ENCODE measurements at places on chromosomes 11 and 22. TPM values are rescaled to one million over a fixed set of nuclear protein-coding genes. Genes with fewer than 3 reads are reported as not detected.
A peak's percentile ranks its signal among the peaks of the same experiment; 100 is the strongest.

DNA sequence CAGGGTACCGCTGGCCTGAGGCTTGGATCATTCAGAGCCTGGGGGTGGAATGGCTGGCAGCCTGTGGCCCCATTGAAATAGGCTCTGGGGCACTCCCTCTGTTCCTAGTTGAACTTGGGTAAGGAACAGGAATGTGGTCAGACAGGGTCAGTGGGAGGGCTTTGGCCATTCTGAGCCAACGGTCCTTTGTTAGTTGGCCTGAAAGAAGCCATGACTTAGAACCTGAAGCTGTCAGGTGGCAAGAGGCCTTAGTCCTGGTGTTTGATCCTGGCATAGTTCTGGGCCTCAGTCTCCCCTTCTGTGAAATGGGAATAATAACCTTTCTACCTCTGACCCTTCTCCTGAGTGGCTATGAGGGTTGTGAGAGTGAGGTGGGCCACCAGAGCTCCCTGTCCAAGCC lies 8.3 kb downstream of the PGAP2 start:
- DNase-seq = no peak

DNA sequence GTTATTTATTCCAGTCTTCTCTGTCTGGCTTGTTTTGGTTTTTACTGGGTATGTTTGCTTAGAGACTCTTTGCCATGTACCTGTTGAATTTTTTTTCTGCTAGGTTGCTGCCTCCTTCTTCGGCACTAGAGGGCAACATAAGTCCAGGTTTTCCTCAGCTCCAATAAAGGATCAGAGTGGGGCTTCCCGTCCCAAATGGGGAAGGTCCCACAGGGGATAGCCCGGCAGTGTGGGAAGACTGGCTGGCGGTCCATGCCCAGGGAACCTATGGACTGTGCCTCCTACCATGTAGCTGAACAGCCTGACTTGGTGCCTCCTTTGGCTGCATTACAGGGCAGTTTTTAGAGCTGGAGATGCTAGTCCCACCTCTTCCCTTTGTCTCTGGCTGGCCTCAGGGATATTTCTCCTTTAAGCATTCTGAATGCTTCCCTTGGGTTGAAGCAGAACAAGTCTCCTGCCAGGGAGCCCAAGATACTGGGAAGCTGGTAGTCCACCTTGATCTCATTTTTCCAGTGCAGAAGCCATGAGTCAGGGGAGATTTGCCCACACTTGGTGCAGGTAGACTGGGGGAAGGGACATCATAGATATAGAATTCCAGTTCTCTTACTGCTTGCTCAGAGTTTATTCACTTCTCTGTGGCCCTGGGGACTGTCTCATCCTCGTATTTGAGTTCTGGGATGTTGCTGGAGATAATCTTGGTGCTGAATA lies 60.2 kb downstream of the BRD1 start:
- no peak for DNase-seq

DNA sequence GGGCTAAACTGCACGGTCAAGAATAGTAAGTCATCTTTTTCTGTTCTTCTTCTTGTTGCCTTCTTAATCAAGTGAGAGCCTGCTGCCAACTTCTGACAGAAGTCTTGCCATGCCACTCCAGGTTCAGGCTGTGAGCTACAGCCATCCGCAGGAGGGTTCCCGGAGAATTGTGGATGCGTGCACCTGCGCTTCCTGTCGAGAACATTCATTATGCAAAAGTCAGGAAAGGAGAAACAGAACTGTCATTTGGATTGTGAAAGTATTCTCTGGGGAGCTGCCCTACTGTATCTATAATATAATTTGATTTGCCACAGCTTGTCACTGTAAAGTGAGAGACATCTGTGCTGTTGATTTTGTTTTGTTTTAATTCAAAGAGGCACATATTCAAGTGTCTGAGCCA lies 12.3 kb downstream of the IL17RA start:
- DNase-seq = no peak

DNA sequence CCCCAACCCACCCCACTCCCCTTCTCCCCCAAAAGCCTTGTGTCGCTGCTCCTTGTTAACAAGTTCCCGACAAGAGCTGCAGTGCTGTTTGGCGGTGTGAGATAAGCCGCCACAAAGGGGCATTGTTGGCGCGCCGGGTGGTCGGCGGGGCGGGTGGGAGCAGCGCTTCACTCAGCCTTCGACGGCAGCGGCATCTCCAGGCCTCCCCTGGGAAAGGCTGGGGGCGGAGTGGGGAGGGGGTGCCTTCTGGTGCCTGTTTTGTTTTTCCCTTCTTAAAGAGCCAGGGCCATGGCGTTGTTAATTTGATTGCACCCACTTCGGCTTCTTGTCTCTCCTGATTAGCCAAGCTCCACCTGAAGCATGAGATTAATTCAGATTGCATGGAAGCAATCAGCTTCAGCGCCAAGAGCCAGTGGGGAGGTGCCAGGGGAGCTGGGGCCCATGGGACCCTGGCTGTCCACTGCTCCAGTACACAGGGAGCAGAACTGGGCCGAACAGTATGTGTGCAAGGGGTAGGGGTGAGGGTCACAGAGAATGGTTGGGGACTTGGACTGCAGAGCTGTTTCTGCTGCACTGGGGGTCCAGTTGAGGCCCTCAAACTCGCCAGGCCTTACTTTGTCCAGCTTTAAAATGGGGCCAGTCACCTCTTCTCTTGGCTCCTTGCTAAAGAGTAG lies 165.1 kb downstream of the CEP164 start:
- no peak for DNase-seq

The SSTR3 gene
- not detected for total RNA-seq

The ASCL2 gene
- not detected for total RNA-seq

GRCh38 chr11:113417428-113417827 lies 29.8 kb downstream of the ANKK1 start:
- DNase-seq = no peak

- DNase-seq = peak; percentile 17
These were observed 14.0 kb downstream of the IGLL1 start for GRCh38 chr22:23565915-23566704.

GRCh38 chr11:106958517-106959248 lies 59.6 kb downstream of the GUCY1A2 start:
- DNase-seq = no peak

DNA sequence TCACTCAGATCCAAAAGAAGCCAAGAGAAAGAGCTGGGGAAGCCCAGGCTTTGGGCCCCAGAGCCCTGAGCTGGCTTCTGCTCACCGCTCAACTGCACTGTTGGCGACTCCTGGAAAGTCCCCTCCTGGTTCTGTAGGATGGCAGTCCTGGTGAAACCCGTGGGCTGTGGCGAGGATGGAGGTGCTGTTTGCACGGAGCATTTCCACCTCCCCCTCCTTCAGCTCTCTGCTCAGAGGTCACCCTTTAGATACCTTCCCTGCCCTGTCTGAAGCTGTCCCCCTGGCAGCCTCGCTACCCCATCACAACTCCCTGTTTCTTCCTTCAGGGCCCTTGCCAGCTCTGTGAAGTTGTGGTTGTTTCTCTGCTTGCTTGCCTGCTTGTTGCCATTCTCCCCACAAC lies 97.8 kb downstream of the MYO18B start:
- no peak for DNase-seq

The ACR gene
- total RNA-seq = 0.59 TPM

GRCh38 chr11:68377389-68377795 lies 65.0 kb downstream of the LRP5 start:
- no peak for DNase-seq

DNA sequence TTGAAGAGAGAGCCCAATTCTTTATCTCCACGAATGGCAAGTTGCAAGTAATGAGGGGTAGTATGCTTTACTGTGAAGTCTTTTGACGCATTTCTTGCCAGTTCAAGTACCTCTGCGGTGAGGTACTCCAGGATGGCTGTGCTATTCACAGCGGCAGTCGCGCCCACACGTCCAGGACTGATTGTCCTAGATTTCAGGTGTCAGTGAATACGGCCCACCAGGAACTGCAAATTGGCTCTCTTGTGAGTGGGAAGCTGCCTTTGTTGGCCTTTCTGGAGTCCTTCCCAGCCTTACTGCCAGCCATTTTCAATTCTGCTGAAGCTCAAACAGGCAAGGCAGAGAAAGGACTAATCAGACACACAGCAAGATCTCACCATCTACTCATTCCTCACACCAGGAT lies 8.5 kb downstream of the PPFIA1 start:
- DNase-seq = no peak

- DNase-seq = no peak
These were observed 263.8 kb downstream of the LUZP2 start for GRCh38 chr11:24760681-24761080.

DNA sequence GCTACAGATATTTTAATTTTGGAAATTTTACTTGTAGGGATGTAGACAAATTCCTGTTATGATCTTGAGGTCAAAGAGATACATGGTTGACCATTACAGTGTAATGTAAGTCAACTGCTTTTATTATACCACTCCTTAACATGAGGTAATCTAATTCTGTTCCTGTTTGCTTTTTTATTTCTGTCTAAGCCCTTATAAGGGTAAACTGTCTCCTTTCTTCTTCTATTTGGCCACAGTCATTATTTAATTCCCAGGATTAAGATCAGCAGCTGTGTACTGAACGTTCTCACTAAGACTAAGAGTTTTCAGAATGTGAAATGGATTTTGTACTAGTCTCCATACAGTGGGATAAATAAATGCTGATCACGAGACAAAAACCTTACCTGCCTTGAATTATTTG lies 32.8 kb downstream of the C2CD3 start:
- no peak for DNase-seq

- DNase-seq = no peak
These were observed 781 bp downstream of the NECTIN1 start for GRCh38 chr11:119728211-119728626.

DNA sequence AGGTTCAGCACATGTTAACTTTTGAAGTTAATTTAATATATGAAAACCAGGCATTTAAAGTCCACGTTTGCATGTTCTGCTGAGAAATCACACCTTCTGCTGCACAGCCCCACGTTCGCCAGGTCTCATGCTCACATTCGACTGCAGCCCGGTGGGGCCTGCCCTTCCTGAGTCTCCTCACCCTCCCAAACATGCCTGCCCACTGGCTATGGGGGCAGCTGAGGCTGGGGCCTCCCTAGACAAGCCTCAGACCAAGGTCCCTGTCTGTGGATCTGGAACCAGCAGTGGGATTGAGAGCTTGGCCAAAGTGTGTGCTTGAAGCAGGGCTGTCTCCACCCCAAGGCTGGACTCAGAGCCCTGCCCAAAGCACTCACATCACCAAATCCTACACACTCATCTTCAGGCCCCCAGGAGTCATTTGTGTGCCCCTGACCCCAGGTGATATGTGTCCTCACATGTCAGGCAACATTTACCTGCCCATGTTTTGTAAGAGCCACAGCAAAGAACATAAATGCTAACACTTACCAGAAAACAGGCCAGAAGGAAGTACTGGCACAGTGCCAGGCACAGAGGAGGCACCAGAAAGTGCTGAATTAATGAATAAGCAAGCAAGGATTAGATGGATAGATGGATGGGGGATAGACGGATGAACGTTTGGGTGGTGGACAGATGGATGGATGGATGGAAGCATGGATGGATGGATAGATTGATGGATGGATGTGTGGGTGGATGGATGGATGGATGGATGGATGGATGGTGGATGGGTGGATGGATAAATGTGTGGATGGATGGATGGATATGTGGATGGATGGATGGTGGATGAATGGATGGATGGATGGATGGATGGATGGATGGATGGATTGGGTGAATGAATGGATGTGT lies 9.4 kb upstream of the FADD start:
- no peak for DNase-seq

GRCh38 chr11:5967708-5968107 lies 586 bp downstream of the OR56A5 start:
- no peak for DNase-seq

The GGTLC3 gene
- total RNA-seq = not detected

- DNase-seq = no peak
These were observed 15.8 kb downstream of the EPS8L2 start for GRCh38 chr11:721741-722345.

DNA sequence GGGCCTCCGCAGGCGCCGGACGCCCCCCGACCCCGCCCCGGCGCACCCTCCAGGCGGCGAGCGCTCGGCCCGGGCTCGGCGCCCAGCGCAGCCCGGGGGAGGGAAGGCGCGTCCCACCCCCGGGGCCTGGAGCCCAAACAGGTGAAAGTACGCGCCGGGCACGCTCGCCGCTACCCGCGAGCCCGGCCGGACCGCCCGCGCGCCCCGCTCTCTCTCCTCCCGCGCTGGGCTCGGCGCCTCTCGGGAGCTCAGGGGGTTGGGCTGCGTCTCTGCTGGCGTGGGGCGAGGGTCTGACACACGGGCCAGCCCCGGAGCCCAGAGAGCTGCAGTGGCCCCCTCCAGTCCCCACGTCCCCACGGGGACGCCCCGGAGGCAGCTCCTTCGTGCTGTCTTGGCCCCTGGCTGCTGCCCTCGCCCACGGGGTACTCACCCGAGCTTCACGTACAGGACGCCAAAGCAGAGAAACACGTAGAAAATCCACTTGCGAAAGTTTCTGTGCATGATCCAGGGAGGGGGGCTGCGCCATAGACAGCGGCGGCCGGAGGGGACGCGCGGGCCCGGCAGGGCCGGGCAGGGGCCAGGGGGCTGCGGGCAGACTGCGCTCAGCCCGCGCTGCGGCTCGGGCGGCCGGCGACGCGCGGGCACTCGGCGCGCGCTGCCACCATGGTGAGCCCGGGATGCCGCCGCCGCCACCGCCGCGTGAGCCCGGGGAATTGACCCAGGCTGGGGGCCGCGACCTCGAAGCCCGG lies 534 bp downstream of the WNT7B start:
- DNase-seq = no peak

DNA sequence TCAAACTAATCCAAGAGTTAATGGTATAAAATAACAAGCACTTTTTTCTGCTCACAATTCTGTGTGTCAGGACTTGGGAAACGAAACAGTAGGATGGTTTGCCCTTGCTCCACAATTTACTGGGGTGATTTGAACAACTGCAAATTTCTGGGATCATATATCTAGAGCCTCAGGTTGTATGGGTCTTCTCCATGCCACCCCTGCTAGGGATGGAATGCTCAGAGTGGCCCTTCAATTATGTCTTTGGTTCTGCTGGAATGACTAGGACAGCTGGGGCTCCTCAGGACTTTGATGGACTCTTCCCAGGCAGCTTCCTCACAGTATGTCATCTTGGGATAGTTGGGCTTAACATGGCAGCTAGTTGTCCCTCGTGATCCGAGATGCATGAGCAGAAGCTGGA lies 223.0 kb upstream of the ANO5 start:
- no peak for DNase-seq

GRCh38 chr11:14644226-14645014 lies 816 bp downstream of the PDE3B start:
- peak; percentile 39 for DNase-seq

DNA sequence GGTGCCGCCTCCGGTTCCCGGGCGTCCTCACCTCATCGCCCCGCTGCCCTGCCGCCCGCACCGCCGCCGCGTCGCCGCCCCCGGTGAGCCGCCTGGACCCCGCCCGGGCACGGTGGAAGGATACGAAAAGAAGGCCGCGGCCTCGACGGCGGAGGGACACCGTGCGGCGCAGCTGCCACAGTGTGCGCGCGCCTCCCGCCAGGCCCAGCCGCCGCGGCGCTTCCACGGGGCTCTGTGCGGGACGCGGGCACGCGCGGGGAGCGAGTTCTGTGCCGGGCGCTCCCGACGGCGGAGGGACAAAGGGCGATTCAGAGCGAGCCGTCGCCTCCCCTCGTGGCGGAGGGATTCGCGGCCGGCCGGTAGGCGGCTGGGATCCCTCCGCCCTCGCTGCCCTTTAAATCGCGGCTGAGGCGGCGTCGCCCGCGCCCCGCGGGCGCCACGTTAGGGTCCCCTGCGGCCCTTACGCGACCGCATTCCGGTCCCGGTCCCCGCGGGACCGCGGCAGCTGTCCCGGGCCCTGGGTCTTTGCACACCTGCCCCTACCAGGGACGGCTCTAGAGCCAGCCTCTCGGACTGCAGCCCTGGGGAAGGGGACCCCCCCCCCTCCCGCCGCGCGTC lies 568 bp upstream of the KMT5B start:
- peak; percentile 90 for DNase-seq

The IPO7 gene
- total RNA-seq = 134 TPM
